ENCODE measurements at places on chromosomes 2 and 18.
A peak's percentile ranks its signal among the peaks of the same experiment; 100 is the strongest.

DNA sequence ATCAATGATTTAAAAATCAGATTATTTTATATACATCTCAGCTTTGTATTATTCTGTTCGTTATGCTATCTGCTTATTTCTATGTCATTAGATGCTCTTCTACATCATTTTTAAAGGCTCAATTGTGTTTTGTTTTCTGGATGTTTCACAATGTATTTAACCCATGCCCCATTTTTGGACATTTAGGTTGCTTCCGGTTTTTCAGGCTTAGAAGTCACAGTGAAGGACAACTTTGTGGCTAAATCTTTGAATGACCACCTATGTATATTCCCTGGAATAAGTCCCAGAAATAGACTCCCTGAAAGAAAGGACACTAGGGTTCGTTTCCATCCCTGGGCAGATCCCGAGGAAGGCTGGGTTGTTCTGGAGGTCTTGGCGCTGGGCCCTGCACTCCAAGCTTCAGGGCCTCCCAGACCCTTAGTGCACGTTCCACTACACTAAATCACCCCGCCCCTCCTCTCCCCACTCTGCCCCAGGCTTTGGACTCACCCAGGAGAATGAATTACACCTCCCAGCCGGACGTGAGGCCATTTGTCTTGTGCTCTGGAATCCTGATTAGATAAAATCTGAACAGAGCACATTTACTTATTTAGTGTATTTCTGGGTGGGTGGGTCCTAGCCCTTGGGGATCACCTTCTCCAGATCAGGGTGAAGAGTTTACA is 188.2 kb downstream of the ZFP36L2 start:
- DNase-seq: peak; percentile 79

DNA sequence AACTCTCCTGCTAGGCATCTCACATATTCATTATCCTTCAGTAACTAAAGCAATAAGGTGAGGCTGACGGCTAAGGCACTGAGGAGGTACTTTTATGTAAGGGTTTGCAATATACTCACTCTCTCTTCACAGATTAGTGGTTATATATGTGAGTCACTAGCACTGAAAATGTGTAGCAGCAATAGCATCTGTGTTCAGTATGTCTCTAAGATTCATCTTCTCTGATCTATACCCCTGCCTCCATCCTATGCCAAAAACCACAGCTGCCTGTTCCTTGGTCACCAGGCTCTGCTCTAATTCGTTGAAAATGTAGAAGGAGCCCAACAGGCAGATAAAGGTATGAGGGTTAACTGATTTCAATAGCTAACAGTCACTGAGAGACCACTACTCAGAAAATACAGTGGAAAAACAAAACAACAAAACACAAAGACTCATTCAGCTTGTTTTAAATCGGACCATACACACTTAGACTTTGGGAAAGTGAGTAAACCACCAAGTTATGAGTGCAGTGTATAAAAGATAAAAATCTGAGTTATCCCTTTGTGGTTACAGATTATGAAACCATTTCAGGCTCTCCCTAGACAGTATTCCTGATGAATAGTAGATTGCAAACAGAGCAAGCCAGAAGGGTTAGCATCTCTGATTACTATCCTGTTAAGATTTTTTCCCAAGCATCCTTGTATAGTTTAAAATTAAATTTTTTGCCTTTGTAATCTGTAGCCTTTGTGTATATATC is 75.3 kb upstream of the CYP26B1 start:
- peak; percentile 79 for DNase-seq

- no peak for DNase-seq
Observed at GRCh38 chr18:66439670-66440069, 164.2 kb downstream of the CDH19 start.

GRCh38 chr2:102473631-102474030 is 605 bp downstream of the SLC9A4 start:
- no peak for DNase-seq

GRCh38 chr2:146572598-146572997 is 1272.2 kb upstream of the ACVR2A start:
- DNase-seq: peak; percentile 14

DNA sequence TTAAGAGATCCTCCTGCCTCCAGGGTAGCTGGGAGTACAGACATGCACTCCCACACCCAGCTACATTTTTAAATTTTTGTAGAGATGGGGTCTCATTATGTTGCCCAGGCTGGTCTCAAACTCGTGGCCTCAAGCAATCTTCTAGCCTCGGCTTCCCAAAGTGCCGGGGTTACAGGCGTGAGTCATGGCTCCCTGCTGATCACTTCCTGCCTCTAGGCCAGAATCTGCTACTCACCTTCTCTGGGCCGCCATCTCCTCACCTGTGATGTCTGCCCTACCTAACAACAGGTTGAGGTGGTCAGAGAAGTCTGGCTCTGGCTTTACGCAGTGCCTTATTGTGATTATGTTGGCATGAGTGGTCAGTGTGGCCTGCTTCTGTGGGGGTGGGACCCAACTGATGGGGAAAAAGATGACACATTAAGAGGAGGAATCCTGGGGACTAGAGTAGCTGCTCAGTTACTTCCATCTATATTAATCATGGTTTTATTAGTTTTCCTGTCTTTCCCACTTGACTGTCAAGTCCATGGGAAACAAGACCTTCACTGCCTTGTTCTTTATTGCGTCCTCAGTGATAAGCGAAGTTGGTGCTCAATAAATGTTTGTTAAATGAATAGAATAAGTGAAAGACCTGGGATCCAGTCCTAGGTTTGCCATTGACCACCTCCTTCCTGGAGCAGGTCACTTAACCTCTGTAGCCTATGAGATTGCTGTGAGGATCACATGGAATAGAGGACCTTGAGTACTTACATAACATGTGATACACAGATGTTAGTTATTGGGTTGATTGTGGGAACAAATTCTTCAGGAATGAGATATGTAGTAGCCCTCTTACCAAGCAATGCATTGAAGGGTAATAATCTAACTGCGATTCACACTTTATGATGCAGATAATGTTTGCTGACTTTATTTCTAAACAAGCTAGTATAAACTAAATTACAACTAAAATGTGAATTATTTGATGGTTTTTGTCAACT is 15.7 kb downstream of the KCTD1 start:
- no peak for DNase-seq

GRCh38 chr2:38474021-38474456 is 97.0 kb upstream of the ATL2 start:
- DNase-seq: no peak

DNA sequence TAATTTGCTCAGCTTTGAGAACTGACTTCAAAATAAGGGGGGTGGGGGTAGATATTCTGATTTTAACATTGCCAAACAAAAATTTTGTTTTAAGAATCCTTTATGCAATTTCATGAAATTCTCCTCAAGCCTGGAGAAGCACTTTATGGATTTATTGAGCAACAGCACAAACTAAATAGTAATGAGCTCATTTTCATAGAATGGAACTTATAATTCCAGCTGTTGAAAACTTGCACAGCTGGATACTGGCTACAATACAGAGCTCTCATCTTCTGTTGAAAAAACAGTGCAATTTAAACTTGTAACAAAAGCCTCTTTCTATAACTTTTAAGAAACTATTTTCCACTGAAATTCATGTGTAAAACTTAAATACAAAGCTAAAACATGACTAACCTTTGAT is 137.6 kb upstream of the FN1 start:
- DNase-seq: peak; percentile 66

- peak; percentile 20 for DNase-seq
Observed at GRCh38 chr2:230335461-230335863, 8.5 kb downstream of the SP140L start.
